ENCODE measurements at places on chromosomes 3 and 15.

DNA sequence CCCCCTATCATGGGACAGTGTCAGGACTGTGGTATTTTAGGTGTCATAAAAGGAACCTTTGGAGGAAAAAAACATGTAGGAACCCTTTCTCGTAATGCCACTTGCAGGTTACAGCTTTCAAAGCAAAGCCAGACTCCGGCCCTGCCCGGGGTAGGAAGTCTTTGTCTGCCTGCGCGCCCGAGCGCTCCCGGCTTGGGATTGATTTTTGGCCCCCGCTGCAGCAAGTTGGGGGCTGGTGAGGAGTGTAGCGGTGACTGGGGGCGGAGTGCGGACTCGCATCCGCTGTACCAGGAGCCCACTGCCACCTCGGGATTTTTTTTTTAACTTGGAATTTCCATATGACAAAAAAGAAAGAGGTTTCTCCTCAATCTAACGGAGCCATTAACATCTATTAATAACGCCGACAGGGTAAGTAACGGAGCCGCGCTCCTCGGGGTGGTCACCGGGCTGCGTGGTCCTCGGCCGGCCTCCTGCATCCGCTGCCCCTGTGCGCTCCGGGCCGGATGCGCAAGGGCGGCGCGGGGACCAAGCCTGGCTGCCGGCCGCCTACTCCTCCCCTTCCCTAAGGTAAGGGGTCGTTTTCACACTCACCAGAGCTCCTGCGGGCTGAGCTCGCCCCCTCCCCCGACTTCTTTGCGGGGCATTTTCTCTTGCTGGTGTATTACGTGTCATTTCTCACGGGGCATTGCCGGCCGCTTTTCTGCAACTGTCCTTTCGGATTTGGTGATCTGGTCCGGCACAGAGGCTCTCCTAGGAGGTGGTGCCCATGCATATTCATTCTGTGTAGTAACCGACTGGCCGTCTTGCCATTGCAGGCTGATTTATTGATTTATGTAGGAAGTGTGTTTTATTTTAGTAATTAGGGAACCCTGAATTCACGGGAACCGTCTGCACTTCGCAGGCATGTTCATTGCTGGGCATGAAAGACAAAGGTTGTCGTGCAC, 219.8 kb upstream of the TOPAZ1 start:
- no peak for DNase-seq

GRCh38 chr15:90188914-90189748, 12.0 kb upstream of the SEMA4B start:
- DNase-seq, result peak; percentile 76

- DNase-seq, result no peak
Observed at GRCh38 chr3:149529099-149529498, 54.6 kb downstream of the TM4SF4 start.

DNA sequence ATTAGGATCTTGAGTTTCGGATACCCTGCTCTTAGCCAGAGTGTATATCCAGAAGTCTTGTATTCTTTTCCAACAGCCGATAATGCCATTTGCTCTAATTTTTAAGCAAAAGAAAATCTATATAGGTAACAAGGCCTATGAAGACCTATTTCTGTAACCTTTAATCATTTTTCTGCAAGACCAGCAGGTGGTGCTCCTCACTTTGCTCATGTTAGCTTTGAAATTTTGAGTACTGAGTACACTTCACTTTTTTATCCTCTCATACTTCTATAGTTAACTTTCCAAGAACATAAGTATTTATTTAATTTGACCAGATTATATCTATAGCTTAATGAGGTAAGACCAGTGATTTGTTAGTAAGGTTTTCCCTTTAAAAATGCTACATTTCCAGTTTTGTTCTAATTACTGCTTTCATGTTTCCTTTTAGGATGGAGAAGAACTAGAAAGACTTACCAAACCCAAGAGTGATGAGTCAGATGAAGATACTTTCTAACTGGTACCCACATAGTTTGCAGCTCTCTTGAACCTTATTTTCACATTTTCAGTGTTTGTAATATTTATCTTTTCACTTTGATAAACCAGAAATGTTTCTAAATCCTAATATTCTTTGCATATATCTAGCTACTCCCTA, 20.5 kb downstream of the SLC35A5 start:
- DNase-seq, result peak; percentile 79

- peak; percentile 78 for DNase-seq
Observed at GRCh38 chr3:143035466-143036211, 34.3 kb downstream of the U2SURP start.

GRCh38 chr3:183545708-183546107, 9.8 kb downstream of the KLHL6 start:
- DNase-seq, result no peak

DNA sequence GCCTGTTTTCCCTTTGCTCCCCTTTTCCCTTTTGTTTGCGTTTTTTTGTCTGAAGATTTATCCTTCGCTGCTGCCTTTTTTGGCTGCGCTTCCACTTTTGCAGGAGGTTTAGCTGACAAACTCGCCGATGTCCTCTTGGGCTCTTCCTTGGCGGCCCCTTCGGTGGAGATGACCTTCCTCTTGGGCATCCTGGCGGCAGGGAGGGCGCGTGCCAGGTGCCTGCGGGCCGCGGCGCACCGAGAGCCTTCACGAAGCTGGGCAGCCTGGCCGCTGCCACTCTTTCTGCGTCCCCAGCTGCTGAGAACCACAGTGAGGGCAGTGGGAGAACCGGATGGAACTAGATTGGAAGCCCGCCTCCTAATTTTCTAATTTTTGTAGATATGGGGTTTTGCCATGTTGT, 197.1 kb upstream of the C2CD4B start:
- no peak for DNase-seq

DNA sequence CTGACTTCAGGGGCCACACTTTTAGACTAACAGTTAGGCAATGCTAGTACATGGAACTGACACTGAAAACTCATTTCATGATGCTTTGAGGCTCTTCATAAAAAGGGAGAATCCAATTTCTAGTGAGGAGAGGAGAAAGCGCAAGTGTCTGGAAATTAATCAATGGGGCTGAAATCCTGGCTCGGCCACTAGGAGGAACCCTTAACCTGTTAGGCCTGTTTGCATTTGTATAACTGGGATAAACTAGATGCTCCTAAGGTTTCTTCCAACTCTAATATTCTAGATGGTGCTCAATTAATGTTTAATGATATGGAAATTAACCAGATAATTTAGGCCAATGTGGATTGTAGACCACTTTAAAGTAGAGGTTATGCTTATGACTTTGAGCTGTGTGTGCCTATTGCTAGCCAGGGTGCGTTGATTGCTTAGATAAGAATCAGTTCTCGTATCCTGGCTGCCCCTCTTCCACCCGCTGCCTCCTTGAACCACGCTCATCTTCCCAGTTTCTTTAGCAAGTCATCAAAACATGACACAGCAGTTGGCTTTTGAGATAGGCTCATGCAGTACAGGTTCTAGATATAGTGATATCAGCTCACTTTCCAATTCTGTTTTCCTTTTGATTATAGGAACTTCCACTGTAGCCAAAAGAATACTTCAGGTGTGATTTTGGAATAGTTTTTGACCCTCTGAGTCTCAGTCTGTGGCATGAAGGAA, 16.8 kb upstream of the CRBN start:
- peak; percentile 3 for DNase-seq

DNA sequence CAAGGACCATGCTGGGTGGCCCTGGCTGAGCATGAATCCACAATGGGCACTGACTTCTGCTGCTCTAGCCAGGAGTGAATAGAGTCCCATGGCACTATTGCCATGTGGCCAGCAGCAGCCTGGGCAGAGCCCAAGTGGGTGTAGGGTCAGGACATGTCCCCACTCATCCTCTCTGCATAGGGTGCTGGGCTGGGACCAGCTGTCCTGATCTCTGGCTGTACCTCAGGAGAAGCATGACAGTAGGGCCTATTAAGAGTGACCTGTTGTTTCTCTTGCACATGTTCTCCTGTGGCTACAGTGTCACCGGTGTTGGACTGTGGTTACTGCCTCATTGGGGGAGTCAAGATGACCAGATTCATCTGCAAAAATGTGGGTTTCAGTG, 46.9 kb downstream of the DLEC1 start:
- no peak for DNase-seq

GRCh38 chr3:27637346-27637995, 84.7 kb downstream of the EOMES start:
- no peak for DNase-seq

DNA sequence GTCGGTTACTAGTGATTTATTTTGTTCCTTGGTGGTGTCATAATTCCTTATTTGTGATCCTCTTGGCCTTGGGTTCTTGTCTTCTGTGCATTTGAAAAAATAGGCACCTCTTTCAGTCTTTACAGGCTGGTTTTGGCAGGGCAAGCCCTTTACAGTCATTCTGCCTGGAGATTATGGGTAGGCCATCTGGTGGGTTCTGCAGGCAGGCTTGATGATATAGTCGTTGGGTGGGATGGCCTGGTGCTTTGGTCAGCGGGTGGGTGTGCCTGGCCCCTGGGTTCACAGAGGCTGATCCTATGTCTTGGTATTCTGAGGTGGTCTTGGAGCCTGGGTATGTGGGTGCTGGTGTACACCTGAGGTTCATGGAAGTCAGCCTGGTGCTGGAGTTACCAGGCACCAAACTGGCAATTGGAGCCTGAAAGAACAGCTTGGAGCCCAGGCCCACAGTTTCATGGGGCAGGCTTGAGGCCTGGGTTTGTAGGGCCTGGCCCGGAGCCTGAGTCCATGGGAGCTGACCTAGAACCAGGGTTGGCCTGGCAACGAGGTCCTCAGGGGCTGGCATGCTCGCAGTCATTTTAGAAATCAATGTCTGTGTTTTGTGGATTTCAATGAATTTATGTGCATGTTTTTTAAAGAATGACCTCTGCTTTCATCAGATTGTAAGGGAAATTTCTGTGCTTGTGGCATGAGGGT, 63.3 kb downstream of the DOCK3 start:
- DNase-seq, result no peak

GRCh38 chr3:15796331-15796730, 1.4 kb downstream of the ANKRD28 start:
- no peak for DNase-seq

DNA sequence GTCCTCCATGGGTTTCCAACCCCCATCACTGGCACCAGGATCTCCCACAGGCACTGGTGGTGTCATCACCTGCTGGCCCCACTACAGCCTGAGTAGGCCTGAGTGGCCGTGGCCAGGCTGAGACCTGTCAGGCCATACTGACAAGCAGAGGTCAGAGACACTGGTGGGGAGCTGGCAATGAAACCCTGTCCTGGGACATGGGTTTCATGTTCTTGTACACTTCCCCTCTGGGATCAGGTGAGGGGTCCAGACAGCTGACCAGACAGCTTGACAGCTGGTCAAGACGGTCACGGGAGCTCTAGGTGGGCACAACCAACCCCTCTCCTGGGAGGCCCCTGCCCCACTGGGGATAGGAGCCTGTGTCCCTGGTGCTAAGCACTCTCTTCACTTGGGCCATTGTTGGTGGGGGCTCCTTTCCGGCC, 13.1 kb downstream of the ZBTB47 start:
- DNase-seq, result no peak

DNA sequence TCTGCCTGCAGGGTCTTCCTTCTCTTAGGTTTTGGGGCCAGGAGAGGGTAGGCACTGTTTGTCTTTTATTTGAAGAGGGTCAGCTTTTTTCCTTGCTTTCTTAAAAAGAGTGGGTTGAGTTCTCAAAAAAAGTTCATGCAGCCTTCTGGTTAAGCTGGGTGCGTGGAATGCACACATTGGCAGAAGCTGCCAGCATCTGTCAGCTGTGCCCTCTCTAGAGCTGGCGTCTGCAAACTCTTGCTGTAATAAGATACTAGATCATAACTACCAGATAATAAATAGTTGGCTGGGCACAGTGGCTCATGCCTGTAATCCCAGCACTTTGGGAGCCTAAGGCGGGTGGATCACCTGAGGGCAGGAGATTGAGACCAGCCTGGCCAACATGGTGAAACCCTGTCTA, 373.4 kb downstream of the OCA2 start:
- DNase-seq, result no peak

GRCh38 chr15:69524814-69525213, 72.2 kb downstream of the RPLP1 start:
- no peak for DNase-seq

GRCh38 chr15:94239474-94239873, 8.1 kb downstream of the MCTP2 start:
- no peak for DNase-seq

- DNase-seq, result peak; percentile 98
Observed at GRCh38 chr3:45628746-45629145, 34.2 kb downstream of the LIMD1 start.

GRCh38 chr15:85592148-85592547, 202.6 kb downstream of the KLHL25 start:
- DNase-seq, result peak; percentile 80

- DNase-seq, result no peak
Observed at GRCh38 chr15:37819191-37819590, 115.2 kb upstream of the TMCO5A start.

GRCh38 chr3:144324076-144324475, 352.5 kb downstream of the DIPK2A start:
- no peak for DNase-seq

DNA sequence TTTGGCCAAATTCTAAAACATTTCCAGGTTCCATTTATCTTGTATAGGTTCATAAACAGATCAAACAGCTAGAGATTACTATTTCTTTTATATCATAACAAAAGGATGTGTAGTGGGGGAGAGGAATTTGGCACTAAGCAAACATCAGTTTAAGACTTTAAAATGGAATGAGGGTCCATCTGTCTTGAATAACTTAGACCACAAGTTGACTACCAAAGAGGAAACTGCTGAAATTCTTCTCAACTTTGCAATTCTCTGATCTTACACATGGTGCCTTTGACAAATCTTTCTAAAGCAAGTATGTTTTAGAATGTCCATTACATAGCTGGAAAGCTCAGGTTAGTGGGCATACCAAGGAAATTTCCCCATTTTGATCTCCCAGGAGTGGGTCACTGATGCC, 140.5 kb upstream of the ADAMTS9 start:
- DNase-seq, result no peak

GRCh38 chr3:161108840-161109239, 3.7 kb upstream of the B3GALNT1 start:
- DNase-seq, result peak; percentile 9

GRCh38 chr3:179148616-179149405, 654 bp downstream of the PIK3CA start:
- peak; percentile 52 for DNase-seq

- DNase-seq, result no peak
Observed at GRCh38 chr15:74802290-74802689, 10.3 kb upstream of the LMAN1L start.

DNA sequence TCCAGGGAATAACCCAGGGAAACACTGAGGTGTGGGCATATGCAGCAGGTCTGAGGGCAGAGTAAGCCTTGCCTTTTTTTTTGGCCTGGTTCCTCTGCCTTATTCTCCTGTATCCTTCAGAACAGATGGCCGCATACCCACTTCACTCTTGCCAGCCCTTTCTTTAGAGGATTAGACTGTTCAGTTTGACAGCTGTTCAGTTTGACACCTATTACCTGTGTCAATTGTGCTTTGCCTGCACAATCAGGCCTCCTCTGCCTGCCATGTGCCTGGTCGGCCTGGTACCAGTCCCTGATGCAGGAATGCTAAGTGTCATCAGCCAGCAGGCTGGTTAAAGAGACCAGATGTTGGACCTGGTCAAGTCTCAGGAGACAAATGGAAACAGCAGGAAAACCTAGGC, 22.3 kb downstream of the TM6SF1 start:
- no peak for DNase-seq

Measured in fibroblast of villous mesenchyme (primary cell).